ENCODE measurements at places on chromosomes 5 and 9.

GRCh38 chr9:122053064-122053463 is 40.0 kb downstream of the TTLL11 start:
- no peak for DNase-seq

DNA sequence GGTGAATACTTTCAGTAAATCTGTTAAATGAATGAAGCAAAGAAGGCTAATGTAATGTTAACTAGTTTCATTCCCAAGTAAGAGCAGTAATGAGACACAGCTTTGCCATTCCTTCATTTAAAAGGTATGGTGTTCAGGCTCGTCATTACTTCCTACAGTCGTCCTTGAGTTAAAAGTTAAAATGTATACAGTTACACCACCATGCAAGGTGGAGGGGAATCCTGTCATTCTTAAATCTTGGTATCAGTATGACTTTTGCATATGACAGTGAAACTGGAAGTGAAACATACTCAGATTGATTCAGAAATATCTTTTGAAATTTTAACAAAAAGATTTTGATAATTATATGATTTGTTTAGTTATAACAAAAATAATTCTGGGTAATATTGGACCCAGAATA is 25.9 kb downstream of the MTRR start:
- no peak for DNase-seq

- DNase-seq, result no peak
Observed at GRCh38 chr9:89032661-89033060, 41.4 kb downstream of the S1PR3 start.

DNA sequence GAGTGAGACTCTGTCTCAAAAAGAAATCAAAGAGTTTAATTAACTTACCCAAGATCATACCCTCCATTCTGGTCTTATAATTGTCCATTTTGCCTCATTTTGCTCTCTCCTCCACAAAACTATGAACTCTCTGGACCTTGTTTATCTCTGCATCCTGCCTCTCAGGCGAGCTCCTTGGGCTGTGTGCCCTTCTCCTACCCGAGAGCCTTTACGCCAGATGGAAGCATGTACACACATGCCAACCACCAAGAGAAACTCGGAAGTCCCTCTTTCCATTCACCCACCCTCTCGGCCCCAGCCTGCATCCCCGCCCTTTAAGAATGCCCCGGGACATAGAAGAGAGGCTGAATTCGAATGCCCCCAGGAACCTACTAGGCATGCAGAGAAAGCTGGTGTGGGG is 25.9 kb downstream of the CPLX2 start:
- no peak for DNase-seq

GRCh38 chr5:143245929-143246561 is 157.4 kb downstream of the NR3C1 start:
- DNase-seq, result peak; percentile 37

GRCh38 chr9:75000835-75001234 is 27.3 kb downstream of the CARNMT1 start:
- no peak for DNase-seq

DNA sequence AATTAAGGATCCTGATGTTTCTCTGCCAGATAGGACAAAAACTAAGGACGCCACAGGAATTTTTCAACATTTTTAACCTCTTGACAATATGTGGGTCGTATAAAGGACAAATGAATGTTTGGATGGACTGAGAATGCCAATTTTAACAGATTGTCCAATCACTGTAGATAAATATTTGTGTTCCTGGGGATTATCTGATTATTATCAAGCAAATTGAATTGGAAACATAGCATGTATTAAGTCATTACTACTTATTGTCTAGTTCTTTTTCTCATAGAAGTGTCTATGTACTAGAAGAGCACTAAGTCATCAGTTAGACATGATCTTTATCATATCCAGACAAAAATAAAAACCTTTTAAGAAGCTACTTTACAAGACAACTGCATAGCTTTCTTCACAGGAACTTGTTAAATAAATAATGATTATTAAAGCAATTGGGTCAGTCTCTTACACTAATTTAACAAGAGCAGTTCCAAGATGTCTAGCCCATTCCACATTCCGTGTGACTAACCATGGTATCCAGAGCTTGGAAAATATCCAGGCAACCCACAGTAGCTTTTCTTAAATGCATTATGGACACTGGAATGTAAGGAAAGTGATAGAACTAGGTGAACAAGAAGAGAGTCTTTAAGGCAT is 127.5 kb upstream of the CDKN2B start:
- no peak for DNase-seq

GRCh38 chr5:135393229-135393628 is 5.8 kb downstream of the MACROH2A1 start:
- no peak for DNase-seq

- DNase-seq, result no peak
Observed at GRCh38 chr5:78735834-78736463, 87.4 kb upstream of the LHFPL2 start.

GRCh38 chr9:23088932-23089364 is 642.3 kb downstream of the DMRTA1 start:
- peak; percentile 55 for DNase-seq

- no peak for DNase-seq
Observed at GRCh38 chr5:133848341-133848811, 120.0 kb downstream of the C5orf15 start.

DNA sequence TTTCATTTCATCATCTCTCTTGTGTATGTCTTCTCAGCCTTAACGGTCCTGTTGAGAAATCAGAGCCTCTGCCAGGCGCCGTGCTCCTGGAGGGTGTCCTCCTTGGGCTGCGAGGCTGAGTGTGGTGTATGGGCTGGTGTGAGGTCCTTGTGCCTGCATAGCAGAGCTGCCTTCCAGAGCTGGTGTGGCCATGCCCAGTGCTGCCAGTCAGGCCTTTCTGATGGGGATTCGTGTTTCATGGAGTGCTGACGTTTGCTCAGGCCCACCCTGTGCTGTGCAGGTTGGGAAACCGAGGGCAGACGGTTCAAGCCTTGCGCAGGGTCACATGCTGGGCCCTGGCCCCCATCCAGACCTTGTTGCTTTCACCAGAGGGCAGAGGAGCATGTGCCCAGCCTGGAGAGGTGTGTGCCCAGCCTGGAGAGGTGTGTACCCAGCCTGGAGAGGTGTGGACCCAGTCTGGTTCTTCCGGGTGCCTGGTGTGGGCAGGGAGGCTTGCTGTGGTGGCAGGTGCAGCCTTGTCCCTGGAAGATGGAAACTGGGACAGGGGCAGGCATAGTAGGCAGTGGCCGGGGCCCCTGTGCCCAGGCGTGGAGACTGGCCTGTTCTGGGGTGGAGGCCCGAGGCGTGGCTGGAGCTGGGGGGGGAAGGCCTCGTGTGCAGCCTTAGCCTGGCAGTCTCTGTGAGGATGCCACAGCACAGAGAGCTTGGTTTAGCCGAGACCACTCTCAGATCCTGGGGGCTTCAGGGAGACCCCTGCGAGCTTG is 84.0 kb downstream of the RXRA start:
- DNase-seq, result no peak

- DNase-seq, result peak; percentile 95
Observed at GRCh38 chr5:76715736-76716455, at the start of gene F2R. Gene F2R, plus strand, starts transcription at chr5:76716126. Its CDS starts 182 bp downstream, at chr5:76716308.

DNA sequence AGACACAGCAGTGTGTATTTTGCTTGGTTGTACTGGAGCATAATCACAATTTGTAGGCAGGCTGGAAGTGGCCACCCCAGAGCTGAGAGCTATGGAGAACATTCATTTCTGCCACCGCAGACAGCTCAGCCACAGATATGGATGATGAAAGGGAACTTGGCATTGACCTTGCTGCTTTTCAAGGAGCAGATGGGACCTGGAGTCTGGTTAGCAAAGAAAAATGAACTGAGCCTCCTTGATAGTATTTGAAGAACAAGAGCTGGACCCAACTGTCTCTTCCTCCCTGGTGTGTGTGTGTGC is 395.2 kb upstream of the ZNF462 start:
- no peak for DNase-seq

DNA sequence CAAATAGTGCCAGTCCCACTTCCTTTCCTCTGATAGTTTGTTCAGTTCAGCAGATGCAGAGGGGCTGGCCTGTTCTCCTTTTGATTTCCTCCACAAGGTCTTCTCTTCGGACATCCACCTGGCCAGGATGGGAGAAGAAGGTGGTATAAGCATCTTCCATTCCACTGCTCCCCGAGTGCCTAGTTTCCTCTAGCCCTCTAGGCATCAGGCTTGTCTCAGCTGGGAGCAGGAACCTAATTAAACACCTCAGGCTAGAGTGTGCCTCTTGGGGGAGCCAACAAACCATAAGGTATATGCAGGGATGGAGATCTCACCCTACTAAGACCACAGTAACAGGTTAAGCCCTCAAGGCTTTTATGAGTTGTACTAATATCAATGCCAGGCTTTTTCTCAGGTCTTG is 835 bp upstream of the DND1 start:
- DNase-seq, result no peak

DNA sequence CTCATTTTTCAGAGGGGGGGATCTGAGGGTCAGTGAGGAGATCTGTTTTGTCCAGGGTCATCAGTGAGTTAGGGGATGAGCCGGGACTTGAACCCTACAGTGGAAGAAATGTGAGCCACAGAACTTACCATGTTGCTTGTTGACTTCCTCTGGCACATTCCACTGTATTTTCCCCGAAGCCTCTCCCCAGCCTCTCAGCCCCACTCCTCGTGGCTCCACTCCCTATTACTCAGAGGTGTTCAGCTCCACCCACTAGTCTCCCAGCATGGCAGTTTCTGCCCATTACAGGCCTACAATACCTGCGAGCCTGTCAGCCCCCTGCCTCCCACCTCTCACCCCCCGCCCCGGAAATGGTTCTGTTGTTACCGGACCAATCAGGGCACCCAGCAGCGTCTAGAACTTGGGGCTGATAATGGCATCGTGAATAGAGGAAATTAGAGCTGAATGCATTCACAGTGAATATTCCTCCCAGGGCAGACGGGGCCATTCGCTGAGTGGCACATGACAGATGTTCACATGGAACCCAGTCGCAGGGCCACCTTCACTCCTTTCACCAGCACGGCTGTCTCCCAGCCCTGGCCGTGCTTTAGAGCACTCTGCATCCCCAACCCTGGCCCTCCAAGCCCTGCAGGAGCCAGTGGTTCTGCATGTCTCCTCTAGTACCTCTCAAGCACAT is 81.6 kb downstream of the KCNIP1 start:
- DNase-seq, result no peak

GRCh38 chr5:82975812-82976211 is 101.4 kb downstream of the TMEM167A start:
- DNase-seq, result no peak

DNA sequence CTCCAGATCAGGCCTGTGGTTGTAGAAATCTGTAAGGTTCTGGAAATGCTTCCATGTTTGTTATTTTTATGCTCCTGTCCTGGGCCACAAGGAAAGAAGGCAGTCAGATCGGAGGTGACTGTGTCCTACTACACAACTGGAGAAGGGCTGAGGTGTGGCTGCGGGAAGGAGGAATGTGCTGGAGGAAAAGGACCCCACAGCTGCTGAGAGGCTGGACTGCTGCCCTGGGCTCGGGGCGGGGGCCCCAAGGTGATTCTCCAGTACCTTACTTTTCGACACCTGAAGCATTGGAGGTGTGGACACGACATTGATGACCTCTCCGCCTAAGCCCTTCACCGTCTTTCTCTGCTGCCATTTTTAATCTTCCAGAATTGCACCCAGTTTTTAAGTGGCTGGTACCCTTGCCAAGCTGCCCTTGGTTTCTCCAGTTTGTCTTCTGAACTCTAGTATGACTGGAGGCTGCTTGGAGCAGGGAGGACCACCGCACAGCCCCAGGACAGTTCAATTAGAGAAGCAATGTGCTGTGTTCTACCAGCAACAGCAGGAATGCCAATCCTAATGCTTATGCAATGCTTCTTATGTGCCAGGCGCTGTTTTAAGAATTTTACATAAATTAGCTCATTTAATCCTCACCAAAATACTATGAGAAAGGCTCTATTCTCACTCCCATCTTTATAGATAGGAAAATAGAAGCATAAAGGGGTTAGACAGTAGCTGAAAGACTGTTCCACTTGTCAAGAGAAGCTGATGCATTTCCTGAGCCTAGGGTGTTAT is 13.5 kb upstream of the ANKRD33B start:
- DNase-seq, result no peak

- no peak for DNase-seq
Observed at GRCh38 chr5:145161391-145161790, 673.8 kb downstream of the PRELID2 start.
